Substantia nigra (tissue), 51 donors: ENCODE measurements at places on chromosomes 5 and 9.

GRCh38 chr5:147169399-147169798, 65.4 kb upstream of the STK32A start:
- no peak for DNase-seq

DNA sequence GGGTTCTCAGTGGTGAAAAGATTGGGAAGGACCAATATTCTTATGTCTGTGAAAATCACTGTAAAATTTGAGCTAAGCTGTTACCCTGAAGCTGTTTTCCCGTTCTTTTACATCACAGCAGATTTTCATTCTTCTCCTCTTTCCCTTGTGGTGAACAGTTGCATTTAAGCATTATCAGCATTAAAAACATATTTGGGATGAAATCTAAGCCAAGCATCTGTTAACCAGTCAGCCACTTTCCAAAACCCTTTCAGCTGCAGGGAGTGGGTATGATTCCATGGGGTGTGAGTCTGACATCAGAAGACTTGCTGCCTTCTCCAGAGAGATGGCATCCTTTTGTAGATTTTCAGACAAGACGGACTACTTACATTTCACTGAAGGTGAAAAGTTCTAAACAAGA, 97.2 kb downstream of the TRIO start:
- no peak for DNase-seq

GRCh38 chr5:16160706-16161105, 18.9 kb downstream of the MARCHF11 start:
- DNase-seq, result peak; percentile 10

- no peak for DNase-seq
Observed at GRCh38 chr5:7844901-7845300, 6.0 kb downstream of the CFAP90 start.

DNA sequence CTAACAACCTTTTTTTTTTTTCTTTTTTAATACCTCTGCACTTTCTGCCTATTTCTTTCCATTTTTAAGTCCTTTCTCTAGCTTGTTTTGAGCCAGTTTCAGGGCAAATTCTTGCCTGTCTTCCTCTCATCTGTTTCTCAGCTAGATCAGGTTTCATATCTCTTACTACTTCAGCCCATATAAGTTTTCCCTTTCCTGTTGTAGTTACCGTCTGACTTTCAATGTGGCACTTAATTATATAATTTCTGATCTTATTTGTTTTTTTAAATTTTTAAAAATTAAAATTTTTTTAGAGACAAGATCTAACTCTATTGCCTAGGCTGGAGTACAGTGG, 104.7 kb upstream of the ELL2 start:
- DNase-seq, result no peak

DNA sequence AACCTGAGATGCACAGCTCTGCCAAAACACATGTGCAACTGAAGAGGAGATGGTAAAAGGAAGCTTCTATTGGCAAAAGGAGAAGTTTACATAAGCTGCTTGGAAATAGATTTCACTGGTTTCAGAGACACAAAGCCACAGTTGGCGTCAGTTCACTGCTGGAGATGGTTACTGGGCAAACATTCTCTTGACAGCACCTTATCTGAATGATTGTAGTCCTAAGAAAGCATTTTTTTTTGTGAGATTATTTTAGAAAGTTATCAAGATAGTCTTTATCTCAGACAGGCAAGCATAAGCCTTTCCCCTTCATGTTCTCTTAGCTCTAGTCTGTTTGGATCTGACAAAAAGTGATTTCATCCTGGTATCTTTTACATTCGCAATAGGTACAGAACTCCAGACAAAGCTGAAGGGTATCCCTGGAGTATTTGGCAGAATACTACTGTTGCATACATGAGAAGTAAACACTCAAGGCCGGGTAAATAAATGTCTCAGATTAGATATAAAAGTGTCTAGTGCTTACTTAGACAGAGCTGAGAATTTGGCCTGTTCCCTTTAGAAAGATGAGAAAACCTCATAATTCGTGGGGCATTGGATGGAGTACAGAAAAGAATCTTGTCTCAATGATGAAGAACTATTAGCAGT, 1668.0 kb upstream of the NUDT12 start:
- no peak for DNase-seq

- DNase-seq, result no peak
Observed at GRCh38 chr5:158599157-158599556, 500.6 kb downstream of the EBF1 start.

DNA sequence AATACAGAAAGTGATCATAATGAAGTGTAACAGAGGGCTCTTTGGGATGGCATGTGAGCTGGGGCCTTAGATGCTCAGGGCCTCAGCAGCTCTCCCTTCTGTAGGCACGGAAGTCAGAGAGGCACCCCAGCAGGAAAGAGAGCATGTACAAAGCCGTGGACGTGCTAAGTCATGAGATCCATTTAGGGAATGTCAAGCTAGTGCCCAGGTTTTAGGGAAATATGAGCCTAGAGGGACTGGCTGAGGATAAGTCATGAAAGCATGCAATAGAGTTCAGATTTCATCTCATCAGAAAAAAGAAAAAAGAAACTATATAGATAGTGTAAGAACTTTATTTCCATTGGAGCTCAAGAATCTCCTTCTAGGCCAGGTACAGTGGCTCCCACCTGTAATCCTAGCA, 379.5 kb upstream of the KLF4 start:
- DNase-seq, result no peak

- no peak for DNase-seq
Observed at GRCh38 chr5:178730940-178731265, 444 bp upstream of the ZNF354A start.

GRCh38 chr9:114039484-114039883, 38.6 kb downstream of the AMBP start:
- DNase-seq, result no peak

DNA sequence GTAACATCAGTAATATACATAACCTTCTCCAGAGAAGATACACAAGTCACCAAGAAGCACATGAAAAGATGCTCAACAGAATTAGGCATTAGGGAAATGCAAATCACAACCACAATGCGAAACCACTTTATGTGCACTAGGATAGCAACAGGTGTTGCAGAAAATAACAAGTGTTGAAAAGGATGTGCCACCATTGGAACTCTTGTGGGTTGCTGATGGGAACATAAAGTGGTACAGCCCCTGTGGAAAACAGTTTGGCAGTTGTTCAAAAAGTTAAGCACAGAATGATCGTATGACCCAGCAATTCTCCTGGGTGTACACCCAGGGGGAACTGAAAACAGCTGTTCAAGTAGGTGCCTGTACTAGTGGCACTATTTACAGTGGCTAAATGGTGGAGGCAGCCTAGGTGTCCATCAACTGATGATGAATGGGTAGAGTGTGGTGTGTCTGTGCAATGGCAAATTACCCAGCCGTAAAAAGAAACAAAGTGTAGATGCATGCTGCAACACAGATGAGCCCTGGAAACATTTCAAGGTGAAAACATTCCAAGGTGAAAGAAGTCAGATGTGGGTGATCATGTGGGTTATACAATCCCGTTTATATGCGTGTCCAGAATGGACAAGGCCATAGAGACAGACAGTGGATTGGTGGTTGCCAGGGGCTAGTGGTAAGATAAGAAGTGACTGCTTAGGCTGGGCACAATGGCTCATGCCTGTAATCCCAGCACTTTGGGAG, 27.2 kb downstream of the CCDC69 start:
- DNase-seq, result no peak

DNA sequence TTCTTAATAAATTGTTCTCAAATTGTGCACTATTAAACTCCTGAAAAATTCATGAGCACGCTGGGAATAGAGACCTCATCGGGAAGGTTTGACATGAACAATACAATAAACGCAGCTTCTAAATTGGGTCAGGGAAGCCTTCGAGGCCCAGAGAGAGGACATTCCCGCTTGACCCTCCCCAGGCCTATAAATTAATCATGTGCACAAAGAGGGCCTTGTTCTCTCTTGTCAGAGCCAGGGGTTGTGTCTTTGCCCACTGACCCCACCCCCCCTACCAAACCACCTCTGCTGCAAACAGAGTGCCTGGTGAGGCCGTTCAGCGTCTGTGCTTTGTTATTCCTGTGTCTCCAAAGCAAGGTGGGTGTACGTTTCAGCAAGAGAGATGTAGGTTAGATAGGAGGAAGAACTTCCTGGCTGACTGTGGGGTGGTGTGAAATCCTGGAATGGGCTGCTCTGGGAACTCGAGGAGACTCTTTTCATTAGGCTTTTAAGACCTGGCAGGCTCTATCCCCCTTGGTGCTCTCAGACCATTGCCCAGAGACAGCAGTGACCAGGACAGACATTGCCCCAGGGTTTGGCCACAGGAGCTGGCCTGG, 18.2 kb upstream of the DAB2IP start:
- DNase-seq, result no peak

- no peak for DNase-seq
Observed at GRCh38 chr5:79077680-79078365, 8.3 kb downstream of the BHMT2 start.

GRCh38 chr5:163261647-163262269, 175.6 kb upstream of the CCNG1 start:
- no peak for DNase-seq

GRCh38 chr5:111320953-111321352, 96.8 kb downstream of the CAMK4 start:
- DNase-seq, result no peak

DNA sequence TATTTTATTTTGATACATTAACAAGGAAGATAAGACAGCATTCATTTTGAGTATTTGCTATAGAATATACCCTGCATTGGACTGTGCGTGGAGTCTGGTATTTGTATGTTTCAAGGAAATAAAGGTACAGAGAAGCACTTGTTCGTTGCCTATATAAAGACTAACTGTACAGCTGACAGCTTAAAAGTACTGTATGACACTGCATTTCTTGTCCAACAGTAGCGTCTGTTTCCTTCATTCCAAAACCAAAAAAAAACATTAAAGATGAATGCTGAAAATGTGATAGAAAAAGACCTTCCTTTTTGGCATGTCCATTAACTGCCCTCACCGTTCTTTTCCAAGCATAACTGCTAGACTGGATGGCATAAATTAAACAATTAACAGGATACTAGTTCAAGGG, 15.3 kb downstream of the TNFAIP8 start:
- DNase-seq, result no peak

DNA sequence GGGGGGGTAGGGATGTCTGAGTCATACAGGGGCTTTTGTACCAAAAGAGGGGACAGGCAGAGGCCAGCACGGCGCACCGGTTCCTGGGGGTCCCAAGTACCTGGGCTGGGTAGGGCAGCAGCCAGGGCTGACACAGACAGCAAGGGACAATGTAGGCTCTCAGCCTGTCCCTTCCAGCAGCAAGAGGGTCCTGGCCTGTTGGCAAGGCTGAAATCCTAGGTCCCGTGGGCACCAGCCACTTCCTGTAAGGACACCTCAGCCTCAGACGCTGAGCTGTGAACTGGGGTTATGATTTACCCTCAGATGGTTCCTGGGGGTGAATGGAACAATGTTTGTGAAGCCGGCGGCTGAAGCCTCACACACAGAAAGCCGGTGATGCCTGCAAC, 41.3 kb downstream of the NACC2 start:
- no peak for DNase-seq

DNA sequence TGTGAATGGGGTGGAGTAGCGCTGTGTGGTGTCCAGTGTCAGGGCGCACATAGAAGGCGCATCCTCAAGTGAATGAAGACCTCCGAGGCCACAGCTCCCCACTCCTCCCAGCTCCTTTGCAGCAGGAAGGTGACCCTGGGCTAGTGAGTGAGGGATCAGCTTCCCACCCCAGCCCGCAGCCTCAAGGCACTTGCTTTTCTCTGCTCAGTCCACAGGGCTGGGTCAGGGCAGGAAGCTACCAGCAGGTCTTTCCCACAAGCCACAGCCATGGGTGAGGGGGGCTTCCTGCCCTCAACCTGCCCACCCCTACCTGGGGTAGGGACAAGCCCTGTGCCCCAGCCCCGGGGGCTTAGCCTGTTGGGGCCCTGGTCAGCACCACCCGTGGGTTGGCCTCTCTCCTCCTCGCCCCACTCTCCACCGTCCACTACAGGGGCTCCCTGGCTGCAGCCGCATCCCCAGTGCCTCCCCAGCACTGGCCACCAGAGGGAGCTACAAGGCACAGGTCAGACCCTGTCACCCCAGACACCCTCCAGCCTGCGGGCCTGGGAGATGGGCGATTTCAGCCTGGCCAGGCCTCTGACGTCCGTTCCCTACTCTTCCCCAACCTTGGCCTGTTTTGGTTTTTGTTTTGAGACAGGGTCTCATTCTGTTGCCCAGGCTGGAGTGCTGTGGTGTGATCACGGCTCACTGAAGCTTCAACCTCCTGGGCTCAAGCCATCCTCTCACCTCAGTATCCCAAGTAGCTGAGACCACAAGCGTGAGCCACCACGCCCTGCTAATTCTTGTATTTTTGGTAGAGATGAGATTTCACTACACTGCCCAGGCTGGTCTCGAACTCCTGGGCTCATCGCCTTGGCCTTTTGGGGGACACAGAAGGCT, 1.3 kb upstream of the ABCA2 start:
- DNase-seq, result peak; percentile 65

DNA sequence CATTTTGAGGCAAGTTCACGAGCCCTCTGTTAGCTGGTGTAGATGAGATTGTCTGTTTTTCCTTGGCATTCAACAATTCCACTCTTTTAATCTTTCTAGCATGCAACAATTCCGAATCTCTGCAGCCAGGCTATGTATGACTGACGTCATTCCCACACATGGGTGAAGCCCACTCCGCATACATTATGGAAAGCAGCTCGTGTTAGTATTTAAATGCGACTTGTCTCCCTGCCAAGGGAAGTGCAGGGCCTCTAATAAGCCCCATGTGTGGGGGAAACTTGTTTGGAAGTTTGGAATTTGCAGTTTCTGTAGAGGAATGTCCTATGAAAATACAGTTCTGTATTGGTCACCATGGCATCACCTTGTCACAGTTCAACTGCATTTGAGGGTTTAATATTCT, 146.0 kb upstream of the FBXL7 start:
- no peak for DNase-seq

DNA sequence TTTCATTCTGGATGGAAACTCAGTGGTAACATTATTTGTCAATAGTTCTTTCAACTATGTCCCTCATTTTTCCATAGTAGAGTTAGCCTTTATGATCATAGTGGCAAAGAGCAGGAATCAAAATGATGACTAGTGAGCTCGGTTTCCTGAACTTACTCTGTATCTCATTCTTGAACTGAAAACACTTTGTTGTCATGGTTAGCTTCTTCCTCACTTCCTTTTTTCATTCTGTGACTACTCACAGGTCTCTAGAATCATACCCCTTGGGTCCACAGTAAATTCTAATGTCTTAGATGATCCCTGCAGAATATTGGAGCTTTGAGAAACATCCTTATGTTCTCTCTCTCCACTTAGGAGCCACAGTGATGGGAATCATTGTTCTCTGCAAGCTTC, 29.4 kb upstream of the RECK start:
- no peak for DNase-seq

DNA sequence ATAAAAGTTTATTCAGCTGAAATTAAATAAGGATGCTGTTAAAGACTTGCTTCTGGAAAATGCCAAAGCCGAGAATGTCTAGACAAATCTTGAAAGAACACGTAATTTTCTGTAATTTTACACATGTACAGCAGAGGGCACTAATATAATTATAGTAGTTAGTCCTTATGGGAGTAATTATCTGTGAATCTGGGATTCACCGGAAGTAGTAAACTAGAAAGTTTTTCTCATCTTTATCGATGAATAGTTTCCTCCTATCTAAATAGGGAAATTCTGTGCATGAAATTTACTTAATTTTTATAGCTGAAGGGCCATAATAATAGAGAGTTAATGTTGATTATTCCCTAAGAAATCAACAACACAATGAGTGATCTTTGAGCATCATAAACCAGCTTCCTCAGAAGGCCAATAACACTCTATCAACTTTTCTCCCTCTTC, 18.4 kb upstream of the CNTLN start:
- no peak for DNase-seq
